M059J (cell line): ENCODE measurements at places on chromosomes 3 and 15. TPM values are rescaled to one million over a fixed set of nuclear protein-coding genes. Genes with fewer than 3 reads are reported as not detected.

The IGSF11 gene
- not detected in 2 replicates for total RNA-seq

DNA sequence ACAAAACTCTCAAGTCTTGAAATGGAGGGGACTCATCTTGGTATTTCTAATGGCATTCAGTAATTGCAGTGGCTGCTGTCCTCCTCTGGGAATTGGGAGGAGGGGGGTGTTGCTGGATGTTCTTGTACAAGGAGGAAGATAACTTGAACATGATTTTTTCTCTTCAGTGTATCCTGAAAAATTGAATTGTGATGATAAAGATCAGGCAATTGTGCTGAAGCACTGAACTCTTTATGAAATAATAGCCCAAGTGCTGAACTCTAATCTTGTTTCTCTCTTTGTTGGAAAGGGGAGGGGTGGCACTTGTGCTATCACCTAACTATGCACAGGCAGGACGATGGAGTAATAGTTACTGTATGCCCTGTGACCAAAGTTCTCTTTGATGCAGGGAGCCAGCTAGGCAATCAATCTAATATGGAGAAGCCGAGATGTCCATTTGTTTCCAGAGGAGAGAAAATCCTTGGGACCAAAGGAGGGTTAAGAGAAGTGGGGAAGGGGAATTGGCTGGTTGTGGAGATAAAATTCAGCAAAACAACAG lies 68.1 kb upstream of the ATP2C1 start:
- no peak for DNase-seq

DNA sequence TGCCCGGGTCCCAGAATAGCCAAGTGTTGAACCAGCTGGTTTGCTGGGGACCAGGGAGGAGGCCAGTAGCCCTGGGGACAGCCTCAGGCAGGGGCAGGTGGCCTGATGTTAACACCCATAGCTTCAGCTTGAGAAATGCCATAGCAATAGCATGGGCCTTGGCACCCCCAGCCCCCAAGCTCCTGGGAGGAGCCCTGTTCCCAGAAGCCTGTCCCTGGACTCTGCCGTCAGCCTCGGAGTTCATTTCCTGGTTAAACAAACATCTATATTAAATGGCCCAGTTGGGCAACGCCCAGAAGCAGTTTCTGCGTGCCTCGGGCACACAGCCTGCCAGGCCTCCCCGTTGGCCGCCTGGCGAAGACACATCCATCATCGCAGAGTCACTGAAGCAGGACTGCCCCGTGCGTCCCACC lies 58.2 kb downstream of the FGD5 start:
- peak; percentile 32 for DNase-seq

GRCh38 chr15:32652178-32652577 lies 10.7 kb downstream of the SCG5 start:
- DNase-seq: no peak
